ENCODE measurements at places on chromosomes 4 and X.

GRCh38 chrX:6041630-6042029, 187.0 kb downstream of the NLGN4X start:
- no peak for DNase-seq

- no peak for DNase-seq
These were observed 3.8 kb downstream of the ANKRD50 start for GRCh38 chr4:124708517-124709300.

- no peak for DNase-seq
These were observed 77.1 kb upstream of the LSM6 start for GRCh38 chr4:146098397-146098796.

- no peak for DNase-seq
These were observed 1.2 kb upstream of the SLC2A9 start for GRCh38 chr4:10022346-10023049.

DNA sequence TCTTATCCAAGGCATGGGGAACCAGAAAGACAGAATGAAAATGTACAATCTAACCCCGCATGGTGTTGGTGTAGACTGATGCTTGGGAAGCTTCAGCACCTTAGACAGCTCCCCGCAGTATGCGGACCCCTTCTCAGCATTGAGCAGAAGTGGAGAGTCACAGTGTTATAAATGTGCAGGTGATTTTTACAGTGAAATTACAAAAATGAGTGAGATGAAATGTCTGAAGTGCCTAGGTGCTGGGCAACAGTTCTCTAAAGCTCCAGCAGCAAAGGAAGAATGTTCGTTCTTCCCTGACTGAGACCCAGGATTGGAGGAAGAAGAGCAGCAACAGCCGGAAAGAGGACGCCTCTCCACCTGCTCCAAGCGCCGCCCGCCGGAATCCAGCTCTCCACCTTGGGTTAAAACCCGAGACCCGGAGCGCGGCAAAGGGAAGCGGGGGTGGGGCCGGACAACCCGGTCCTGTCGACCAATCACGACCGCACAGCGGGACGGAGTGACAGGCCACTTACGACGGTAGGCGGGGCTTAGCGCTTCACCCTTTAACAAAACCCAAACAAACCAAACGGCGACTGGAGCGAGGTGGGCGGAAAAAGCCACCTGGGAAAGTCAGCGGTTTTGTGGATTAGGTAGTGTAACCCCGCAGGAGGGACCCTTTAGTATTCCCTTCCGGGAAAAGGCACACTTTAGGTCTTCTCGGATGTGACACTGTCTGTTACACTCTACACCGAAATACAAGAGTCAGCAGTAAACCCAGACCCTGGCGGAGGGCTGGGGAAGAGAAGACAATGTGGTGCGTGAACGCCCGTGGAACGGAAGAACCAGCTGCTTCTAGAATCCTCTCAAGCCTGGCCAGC, at the start of gene GLRA3:
Gene GLRA3 (minus strand): TSS at position 403 of the 857 bp plus-strand sequence. CDS start 436 bp downstream, outside the sequence.
- DNase-seq = no peak

GRCh38 chr4:181550381-181550780, 692.8 kb upstream of the TENM3 start:
- no peak for DNase-seq

DNA sequence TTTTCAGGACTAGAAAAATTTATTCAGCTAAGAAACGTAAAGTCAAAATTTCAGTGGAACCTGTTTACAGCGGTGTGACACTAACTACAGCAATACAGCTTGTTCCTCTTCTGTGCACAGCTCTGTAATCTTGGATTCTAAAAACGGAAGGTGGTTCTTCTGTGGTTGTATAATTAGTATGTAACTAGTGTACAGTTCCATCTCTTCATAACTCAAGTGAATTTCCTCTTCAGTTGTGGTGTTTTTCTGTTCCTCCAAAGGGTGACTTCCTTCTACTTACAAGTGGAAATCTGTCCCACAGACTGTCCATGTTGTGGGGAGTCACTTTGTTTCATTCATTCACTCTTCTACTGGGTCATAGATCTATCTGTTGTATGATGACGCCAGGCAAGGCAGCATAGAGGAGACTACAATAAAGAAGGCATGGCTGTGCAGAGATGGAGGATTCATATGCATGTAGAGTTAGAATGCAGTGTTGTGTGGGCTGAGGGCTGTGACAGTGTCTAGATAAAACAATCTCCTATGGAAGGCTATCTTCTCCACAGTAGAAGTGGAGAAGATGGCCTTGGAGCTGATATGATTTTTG, 5.4 kb downstream of the DAPP1 start:
- DNase-seq = no peak

DNA sequence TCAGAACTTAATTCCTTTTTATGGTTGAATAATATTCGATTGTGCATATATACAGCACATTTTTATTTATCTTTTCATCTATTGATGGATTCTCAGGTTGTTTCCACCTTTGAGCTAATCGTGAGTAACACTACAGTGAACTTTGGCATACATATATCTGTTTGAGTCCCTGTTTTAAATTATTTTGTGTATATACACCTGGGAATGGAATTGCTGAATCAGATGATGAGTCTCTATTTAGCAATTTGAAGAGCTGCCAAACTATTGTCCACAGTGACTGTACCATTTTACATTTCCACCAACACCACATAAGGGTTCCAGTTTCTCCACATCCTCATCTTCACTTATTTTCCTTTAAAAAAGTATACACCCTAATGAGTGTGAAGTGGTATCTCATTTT, 166.2 kb upstream of the FGF13 start:
- no peak for DNase-seq

GRCh38 chrX:110491846-110492620, 133.4 kb downstream of the RTL9 start:
- DNase-seq = no peak

DNA sequence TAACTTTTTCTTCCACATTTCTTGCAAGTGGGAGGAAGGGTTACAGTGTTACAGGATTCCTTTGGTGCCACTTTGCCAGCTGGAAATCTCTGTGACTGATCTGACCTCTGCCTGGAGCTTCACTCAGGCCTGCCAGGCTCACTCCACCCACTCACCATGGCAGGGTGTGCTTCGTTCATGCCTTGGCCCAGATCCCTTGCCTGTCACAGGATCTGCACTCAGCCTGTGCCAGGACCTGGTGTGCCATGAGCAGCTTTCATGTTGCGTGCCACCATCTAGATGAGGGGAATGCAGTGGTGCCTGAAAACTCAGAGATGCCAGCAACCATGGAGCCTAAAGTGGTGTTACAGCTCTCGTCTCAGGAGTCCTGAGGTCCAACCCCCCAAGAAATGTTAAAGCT, 2596.4 kb downstream of the PCDH7 start:
- no peak for DNase-seq

DNA sequence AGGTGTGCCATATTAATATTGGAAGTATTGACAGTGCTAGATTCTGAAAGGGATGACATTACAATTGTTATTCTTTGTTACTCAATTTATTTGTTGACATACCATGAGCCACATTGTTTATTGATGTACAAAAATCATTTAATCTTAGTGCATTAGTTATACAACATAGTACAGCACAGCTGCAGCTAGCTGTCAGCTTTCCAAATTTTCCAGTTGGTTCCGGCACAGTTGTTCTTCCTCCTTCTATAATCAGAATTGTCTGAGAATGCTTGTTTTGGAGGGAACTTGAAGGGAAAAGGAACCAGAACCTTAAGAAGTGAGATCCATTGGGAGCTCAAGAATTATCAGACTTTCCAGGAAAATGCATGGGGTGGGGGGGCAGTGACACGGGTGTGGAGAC, 281.4 kb downstream of the ZIC3 start:
- DNase-seq = no peak

- DNase-seq = no peak
These were observed 105.2 kb downstream of the RNF150 start for GRCh38 chr4:141028024-141028529.

GRCh38 chrX:71216485-71216884, 6.5 kb upstream of the GJB1 start:
- DNase-seq = no peak

DNA sequence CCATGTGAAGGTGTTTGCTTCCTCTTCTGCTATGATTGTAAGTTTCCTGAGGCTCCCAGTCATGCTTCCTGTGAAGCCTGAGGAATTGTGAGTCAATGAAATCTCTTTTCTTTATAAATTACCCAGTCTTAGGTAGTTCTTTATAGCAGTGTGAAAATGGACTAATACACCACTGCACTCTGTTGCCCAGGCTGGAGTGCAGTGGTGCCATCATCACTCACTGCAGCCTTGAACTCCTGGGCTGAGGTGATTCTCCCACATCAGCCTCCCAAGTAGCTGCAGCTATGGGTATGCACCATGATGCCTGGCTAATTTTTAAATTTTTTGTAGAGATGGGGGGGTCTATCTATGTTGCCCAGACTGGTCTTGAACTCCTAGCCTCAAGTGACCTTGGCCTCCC, 15.8 kb upstream of the IGFBP7 start:
- DNase-seq = no peak

DNA sequence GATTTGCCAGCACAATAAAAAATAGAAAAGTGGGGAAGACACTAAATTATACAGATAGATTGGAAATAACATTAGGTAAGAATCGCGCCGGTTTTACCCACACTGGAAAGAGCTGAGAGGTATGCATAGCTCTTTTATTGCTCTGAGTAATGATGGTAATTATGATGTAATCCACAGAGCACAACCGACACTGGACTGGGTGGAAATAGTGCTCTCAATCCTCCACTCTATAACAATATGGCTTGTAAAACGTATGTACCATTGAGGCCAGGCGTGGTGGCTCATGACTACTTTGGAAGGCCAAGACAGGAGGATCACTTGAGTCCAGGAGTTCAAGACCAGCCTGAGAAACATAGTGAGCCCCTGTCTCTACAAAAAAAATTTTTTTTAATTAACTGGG, 104.3 kb upstream of the RAPGEF2 start:
- no peak for DNase-seq

DNA sequence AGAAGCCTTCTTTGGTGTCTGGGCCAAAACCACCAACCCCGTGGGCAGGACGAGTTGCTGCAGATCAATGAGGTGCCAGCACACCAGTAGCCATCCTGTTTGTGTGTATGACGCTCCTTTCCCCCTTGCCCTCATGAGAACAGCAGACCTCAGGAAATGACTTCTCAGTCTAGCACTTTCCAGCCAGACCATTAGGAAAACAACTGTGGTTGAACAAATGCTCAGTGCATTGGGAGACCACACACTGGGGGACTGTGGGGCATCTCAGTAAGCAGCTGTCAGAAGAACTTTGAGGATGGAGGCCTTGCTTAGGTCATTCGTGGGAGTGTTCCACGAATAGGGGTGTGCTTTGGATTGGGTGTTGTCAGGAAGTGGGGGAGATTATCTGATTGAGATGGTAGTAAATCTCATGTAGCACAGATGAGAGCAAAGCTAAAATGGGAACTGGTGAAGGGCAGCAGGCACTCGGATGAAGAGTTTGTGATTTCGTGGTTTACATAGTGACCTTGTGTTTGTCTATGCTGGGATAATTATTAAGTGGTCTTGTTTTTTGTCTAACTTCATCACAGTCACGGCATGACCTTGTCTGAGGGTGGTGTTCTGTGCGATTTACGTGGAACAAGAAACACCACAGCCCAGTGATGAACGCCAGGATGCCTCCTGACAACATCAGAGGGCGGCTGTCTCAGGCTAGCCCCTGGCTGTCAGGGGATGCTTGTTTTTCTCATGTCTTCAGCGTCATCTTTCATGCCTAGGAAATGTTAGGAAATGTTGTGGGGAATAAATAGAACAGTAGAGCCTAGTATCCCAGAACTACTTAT, 70.1 kb downstream of the USP46 start:
- no peak for DNase-seq

GRCh38 chr4:36244257-36245082, at the start of gene ARAP2:
ARAP2 (minus strand) TSS chr4:36244514; CDS start chr4:36229486, 15,028 bp downstream.
- peak; percentile 2 for DNase-seq

DNA sequence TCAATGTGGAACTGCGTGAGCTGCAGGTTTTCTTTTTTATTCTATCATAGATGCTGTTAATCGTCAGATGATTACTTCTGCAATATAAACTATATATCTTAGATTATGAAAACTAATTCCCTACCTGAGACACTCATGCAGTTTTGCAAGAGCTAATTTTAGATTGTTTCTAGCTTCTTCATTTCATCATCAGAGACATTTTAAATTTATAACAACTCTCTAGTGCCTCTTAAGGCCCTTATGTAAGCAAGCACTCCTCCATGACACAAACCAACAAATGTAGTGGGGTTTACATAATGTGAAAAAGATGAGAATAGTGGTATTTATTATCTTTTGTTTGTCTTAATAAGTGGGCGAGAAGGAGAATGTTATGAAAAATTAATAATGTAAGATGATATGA, 170.2 kb upstream of the ETNPPL start:
- DNase-seq = no peak

GRCh38 chrX:35150052-35150451, 207.5 kb downstream of the FAM47B start:
- no peak for DNase-seq

GRCh38 chrX:43436517-43436916, 219.6 kb upstream of the MAOA start:
- no peak for DNase-seq

- no peak for DNase-seq
These were observed 61.6 kb upstream of the MTMR8 start for GRCh38 chrX:64456828-64457227.

GRCh38 chrX:117487421-117487820, 629.2 kb downstream of the KLHL13 start:
- DNase-seq = no peak

DNA sequence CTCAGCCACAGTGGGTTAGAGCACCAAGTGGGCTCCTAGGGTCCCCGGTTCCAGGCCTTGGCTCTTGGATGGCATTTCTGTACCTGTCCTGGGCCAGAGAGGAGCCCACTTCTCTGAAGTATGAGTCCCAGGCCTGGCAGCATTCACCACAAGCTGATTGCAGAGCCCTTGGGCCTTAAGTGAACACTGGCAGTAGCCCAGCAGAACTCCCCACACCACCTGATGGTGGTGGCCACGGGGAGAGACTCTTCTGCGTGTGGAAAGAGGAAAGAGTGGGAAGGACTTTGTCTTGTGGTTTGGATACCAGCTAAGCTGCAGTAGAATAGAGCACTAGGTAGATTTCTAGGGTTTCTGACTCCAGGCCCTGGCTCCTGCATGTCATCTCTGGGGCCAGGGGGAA, 104.8 kb downstream of the DLG3 start:
- no peak for DNase-seq

- DNase-seq = no peak
These were observed 859 bp downstream of the SMARCA1 start for GRCh38 chrX:129522184-129523078.

DNA sequence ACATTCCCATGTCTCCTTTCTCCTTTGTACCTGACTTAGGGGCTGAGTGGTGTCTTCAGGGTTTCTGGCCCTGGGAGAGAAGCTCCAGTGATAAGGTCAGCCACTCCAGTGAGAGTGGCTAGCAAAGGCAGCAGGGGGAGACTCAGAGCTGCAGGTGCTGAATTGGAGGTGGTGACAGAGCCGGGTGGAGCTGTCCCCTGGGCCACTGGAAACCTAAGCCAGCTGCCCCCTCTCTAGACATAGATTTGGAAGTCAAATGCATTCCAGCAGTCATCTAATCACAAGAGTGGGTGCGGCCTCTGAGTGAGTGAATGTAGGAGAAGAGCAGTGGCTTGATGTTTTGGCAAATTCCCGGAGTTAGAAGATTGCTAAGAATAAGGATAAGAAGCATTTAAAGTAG, 28.5 kb downstream of the TRIM2 start:
- DNase-seq = no peak

- no peak for DNase-seq
These were observed 16.8 kb downstream of the REPS2 start for GRCh38 chrX:16963216-16963615.

All from esophagus squamous epithelium (tissue), 5 donors.